ENCODE measurements at places on chromosomes 6 and 20. TPM values are rescaled to one million over a fixed set of nuclear protein-coding genes. Genes with fewer than 3 reads are reported as not detected.

MYO6 gene
- 16.5 TPM for total RNA-seq

DNA sequence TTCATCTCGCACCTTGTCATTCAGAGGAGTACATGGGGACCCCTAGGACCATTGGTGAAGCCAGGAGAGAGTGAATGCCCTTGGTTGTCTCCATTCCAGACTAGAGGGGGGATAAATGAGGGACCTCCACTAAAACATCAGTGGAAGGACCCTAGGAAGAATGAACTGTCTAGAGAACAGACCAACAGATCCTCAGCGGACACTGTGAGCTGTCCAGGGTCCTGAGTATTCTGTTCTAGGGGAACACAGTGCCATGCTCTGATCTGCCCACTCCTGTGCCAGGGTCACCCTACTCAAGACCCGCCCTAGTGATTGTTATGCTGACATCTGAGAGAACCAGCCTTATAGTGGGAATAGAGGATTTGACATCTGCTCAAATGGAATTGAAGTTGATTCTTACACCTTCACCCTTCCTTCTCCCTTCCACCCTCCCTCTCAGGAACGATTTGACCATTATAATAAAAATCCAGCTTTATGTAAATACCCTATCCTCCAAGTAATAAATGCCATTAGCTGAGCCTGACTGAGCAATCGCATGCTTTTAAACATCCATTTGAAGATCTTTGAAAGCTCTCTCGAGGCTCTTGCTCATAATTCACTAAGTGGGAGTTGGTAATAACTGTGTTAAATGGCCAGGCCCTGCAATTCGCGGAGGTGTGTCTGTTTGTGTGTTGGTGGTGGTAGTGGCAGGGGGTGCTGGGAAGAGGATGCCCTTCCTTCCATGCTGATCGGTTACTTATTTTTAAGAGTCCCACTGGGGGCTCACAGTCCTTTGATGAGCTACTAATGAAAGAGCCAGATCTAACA lies 43.6 kb upstream of the SLC32A1 start:
- no peak overlapping the region for H3K4me3 ChIP-seq
- no peaks in the 10 kb centered on the region for H3K4me1 ChIP-seq
- H3K27me3 ChIP-seq: no peaks in the 10 kb centered on the region

DNA sequence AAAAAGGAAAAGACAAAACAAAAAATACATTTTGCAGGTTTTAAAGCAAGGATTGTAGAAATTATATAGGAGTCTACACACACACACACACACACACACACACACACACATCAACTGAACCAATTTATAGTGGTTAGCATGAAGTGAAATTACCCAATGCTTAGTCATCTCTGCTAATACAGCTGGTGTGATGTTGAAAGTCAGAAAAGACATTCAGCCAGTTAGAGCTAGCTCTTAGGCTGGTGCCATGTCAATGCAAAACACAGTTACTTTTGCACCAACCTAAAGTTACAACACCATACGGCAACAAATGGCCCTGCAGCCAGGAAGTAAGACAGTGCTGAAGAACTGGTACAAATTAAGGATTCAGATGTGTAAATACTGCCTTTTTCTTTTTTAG lies 15.2 kb downstream of the FAM210B start:
- H3K4me1 ChIP-seq: peaks cover 1% of the 10 kb centered on the region
- H3K36me3 ChIP-seq: no peaks in the 10 kb centered on the region
- no peaks in the 10 kb centered on the region for H3K27me3 ChIP-seq
- DNase-seq: no peak

DNA sequence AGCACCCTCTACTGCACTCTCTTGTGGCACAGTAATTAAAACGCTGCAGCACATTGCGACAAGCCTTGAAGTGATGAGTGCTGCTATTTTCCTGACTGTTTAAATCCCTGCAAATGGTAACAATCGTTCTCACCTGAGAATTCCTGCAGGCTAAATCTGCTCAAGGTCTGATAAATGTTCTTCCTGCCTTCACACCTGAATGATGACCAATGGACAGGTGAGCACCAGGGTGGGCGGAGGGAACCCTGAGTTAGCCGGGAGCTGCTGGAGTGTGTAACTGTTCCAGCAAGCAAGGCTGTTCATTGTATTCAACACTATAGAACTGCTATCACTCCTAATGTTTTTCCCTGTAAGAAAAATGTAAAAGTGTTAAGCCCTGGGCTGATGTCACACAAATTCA lies 4.0 kb downstream of the DACT2 start:
- no peaks in the 10 kb centered on the region for H3K4me1 ChIP-seq
- no peak for DNase-seq
- H3K4me3 ChIP-seq: no peak overlapping the region
- no peaks in the 10 kb centered on the region for H3K27me3 ChIP-seq
- H3K36me3 ChIP-seq: no peaks in the 10 kb centered on the region

COQ3 gene
- total RNA-seq: 6.6 TPM

TXLNB gene
- 7.3 TPM for total RNA-seq

STMND1 gene
- total RNA-seq: not detected

- H3K27ac ChIP-seq: no peak overlapping the region
- peaks cover 5% of the 10 kb centered on the region for H3K4me1 ChIP-seq
- no peaks in the 10 kb centered on the region for H3K27me3 ChIP-seq
- no peak for DNase-seq
- no peak overlapping the region for H3K4me3 ChIP-seq
Observed at GRCh38 chr20:44542890-44543289, 21.0 kb upstream of the SERINC3 start.

DNA sequence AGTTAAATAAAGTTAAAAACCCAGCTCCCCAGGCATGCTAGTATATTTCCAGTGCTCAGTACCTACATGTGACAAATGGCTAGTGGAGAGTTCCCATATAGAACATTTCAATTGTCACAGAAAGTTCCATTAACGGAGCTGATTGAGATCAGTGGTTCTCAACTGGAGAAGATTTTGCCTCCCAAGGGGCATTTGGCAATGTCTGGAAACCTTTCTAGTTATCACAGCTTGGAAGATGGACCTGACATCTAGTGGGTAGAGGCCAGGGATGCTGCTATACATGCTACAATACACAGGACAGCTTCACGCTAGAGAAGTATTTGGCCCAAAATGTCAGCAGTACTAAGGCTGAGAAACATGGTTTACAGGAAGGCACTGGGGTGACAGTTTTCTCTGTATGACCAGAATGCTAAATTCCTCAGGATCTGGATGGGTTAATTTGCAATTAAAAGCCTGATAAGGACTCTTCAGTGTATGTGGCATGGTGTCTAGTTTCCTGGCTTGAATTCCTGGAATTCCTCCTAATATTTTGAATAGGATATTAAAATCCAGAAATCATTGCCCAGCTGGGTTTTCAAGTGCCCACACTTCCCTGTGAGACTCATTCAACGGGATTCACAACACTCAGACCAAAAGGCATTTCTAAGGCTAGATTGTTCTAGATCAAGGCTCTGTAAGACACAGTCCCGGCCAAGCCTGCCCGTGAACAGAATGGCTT lies 84.7 kb upstream of the SALL4 start:
- H3K27me3 ChIP-seq: no peaks in the 10 kb centered on the region
- no peak for DNase-seq
- H3K27ac ChIP-seq: no peak overlapping the region
- no peaks in the 10 kb centered on the region for H3K4me1 ChIP-seq
- no peaks in the 10 kb centered on the region for H3K36me3 ChIP-seq
- no peak overlapping the region for H3K4me3 ChIP-seq

GRCh38 chr20:50353289-50353961 lies 156.8 kb upstream of the PTPN1 start:
- no peaks in the 10 kb centered on the region for H3K36me3 ChIP-seq
- no peaks in the 10 kb centered on the region for H3K4me1 ChIP-seq
- H3K4me3 ChIP-seq: no peak overlapping the region
- DNase-seq: no peak

DNA sequence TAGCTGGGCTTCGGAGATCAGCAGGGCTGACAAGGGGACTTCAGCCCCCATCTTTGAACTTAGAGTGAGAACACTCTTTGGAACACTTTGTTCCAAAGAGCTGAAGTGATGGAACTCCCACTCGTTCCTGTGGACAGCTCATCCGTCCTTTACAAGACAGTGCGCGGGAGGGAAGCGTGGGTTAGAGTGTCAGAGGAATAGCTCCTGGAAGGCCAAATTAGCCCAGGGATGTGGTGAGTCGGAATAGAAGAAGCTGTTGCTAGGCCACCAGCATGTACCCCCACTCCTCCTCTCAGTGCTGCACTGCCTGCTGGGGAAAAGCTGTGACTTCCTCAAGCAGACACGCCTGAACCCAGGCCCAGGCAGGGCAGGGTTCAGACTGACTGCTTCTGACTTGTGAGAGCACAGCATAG lies 1.7 kb downstream of the SDCBP2 start:
- H3K4me1 ChIP-seq: peaks cover 26% of the 10 kb centered on the region
- H3K27me3 ChIP-seq: no peaks in the 10 kb centered on the region
- peak overlapping the region; percentile 97 for H3K27ac ChIP-seq
- H3K36me3 ChIP-seq: no peaks in the 10 kb centered on the region

DNA sequence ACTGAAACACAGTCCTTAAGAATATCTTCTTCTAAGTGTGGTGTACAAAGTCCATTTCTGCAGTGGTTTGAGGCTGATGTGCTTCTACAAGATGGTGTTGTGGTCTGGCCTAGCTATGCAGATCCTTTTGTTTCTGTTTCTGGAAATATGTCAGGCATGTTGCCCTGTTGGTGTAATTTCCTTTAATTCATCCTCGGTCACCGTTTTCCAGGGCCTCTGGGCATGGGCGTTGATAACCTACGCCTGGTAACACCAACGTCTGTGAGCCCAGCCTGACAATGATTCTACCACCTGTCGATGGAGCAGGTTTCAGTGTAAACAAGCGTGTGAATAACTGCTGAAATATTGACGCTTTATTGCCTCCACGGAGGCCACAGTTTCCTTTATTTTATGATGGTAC lies 33.3 kb upstream of the AFDN start:
- no peaks in the 10 kb centered on the region for H3K4me1 ChIP-seq
- DNase-seq: no peak
- H3K27me3 ChIP-seq: no peaks in the 10 kb centered on the region
- no peak overlapping the region for H3K27ac ChIP-seq
- H3K4me3 ChIP-seq: no peak overlapping the region
- no peaks in the 10 kb centered on the region for H3K36me3 ChIP-seq

DNA sequence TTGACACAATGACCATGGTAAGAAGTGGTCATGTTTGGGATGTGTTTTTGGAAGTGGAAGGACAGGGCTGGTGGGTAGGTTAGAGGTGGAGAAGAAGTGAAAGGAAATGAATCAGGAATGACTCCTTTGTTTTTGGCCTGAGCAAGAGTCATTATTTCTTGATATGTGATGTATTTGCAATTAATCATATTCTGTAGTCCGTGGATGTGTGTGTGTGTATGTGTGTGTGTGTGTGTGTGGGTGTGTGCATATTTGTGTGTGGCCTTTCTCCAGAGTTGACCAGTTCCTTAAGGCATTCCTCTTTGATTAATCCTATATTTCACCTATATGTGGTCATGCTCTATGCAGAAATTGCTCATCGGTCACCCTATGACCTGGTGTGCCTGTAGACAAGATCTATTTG lies 130.7 kb downstream of the UTRN start:
- no peaks in the 10 kb centered on the region for H3K27me3 ChIP-seq
- H3K27ac ChIP-seq: no peak overlapping the region
- H3K4me1 ChIP-seq: no peaks in the 10 kb centered on the region

DNA sequence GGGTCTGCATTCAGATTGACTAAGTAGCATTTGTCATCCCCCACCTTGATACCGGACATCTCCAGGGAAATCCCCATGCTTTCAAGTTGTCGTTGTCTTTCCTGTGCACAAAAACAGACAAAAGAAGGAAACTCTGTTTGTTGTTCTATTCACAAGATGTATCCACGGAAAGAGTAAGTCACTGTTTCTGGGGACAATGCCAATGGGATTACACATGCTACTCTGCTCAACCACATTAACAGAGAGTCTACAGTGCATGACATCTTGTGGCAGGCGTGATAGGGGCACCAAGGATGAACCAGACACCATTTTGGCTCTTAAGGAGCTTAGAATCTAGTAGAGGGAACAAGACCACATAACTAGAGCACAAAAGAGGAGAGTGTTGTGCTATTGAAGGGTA lies 124.4 kb upstream of the NUP153 start:
- H3K27ac ChIP-seq: no peak overlapping the region
- no peaks in the 10 kb centered on the region for H3K27me3 ChIP-seq
- no peak for DNase-seq
- H3K4me1 ChIP-seq: no peaks in the 10 kb centered on the region
- no peak overlapping the region for H3K4me3 ChIP-seq
- H3K36me3 ChIP-seq: no peaks in the 10 kb centered on the region

DNA sequence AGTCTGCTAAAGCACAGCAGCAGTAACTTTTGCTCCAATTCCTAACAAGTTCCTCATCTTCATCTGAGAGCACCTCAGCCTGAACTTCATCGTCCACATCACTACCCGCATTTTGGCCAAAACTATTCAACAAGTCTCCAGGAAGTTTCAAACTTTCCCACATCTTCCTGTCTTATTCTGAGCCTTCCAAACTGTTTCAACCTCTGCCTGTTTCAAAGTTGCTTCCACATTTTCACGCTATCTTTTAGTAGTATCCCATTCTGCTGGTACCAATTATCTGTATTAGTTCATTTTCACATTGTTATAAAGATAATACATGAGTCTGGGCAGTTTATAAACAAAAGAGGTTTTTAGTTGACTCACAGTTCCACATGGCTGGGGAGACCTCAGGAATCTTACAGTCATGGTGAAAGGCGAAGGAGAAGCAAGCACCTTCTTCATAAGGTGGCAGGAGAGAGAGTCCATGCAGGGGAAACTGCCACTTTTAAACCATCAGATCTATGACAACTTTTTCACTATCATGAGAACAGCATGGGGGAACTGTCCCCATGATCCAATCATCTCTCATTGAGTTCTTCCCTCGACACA lies 99.4 kb upstream of the GRIK2 start:
- H3K36me3 ChIP-seq: no peaks in the 10 kb centered on the region
- no peaks in the 10 kb centered on the region for H3K27me3 ChIP-seq
- no peaks in the 10 kb centered on the region for H3K4me1 ChIP-seq
- DNase-seq: no peak
- H3K4me3 ChIP-seq: no peak overlapping the region
- H3K27ac ChIP-seq: no peak overlapping the region

DNA sequence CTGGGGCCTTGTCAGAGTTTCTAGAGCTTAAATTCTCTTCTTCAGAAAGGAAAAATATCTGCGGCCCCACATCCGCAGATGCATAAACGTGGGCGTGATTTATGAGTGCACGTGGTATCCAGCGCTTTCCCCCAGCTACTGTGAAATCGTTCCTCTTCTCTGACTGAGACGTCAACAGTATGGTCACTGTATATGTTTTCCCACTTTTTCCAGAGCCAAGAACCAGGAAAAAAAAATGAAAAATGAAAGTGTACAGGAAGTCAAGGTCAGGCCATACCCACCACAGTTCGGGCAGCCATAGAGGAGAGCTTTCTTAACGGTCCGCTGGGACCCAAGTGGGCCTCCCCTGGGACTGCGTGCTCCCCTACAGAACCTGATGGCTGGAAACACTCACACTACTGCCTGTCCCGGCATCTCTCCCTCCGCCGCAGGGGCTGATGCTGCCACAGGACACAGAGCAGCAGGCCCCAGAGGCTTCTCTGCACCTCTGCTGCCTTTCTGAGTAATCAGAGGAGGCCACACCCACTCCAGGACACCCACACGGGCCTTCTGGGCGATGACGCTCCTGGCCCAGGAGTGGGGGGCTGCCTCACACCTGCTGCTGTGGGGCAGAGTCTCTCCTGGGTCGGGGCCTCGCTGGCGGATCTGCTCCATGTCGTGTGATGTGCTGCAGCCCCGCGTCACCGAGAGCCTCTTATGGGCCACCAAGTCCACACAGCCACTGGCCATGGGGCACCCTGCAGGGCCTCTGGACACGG lies 16.4 kb upstream of the STX16 start:
- no peaks in the 10 kb centered on the region for H3K36me3 ChIP-seq
- H3K27ac ChIP-seq: no peak overlapping the region
- no peak overlapping the region for H3K4me3 ChIP-seq
- H3K4me1 ChIP-seq: peaks cover 11% of the 10 kb centered on the region
- H3K27me3 ChIP-seq: no peaks in the 10 kb centered on the region

- peaks cover 8% of the 10 kb centered on the region for H3K4me1 ChIP-seq
- DNase-seq: no peak
- H3K27me3 ChIP-seq: no peaks in the 10 kb centered on the region
Observed at GRCh38 chr6:125957845-125958244, 1.3 kb downstream of the HINT3 start.

CGA gene
- not detected for total RNA-seq
